WTC11 (cell line): ENCODE measurements at places on chromosomes 16 and 17. TPM values are rescaled to one million over a fixed set of nuclear protein-coding genes. Genes with fewer than 3 reads are reported as not detected.

BEAN1 gene
- total RNA-seq, result 0.07 TPM in 1 of 3 replicates, not detected in the others

RAC3 gene
- total RNA-seq, result 135 to 163 TPM (median 138 TPM) in 3 replicates

FTSJ3 gene
- 47.7 to 62.1 TPM (median 52.0 TPM) in 3 replicates for total RNA-seq

GALR2 gene
- total RNA-seq, result 1.7 to 2.9 TPM (median 2.0 TPM) in 3 replicates

SLC5A2 gene
- total RNA-seq, result 0.83 to 1.7 TPM (median 1.1 TPM) in 3 replicates
